ENCODE measurements at places on chromosomes 1 and 21. TPM values are rescaled to one million over a fixed set of nuclear protein-coding genes. Genes with fewer than 3 reads are reported as not detected.

IQCC gene
- 3.2 TPM for polyA plus RNA-seq

CFH gene
- polyA plus RNA-seq, result not detected

MFSD2A gene
- polyA plus RNA-seq, result 14.8 TPM

FMO3 gene
- polyA plus RNA-seq, result not detected

TNNT2 gene
- polyA plus RNA-seq, result not detected

TRIM58 gene
- not detected for polyA plus RNA-seq

PDE9A gene
- polyA plus RNA-seq, result 0.20 TPM

LAPTM5 gene
- 1,034 TPM for polyA plus RNA-seq

C1orf35 gene
- 29.3 TPM for polyA plus RNA-seq

DNA sequence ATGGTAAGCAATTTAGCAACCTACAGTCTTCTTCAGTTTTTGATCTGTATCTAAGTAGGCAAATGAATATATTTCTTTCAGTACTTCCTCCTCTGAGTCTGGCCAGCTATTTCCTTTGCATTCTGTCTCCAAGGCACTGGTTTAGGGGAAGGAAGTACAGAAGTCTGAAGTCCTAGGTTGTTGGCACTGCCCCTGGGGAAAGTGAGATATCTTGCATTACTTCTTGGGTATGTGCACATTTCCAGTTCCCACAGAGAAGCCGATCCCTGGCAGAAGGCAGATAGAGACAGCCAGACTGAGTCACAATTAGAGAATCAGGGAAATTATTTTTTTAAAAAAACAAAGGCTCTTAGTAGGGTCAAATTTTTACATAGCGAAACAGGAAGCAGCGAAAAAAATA, 98.8 kb downstream of the RASAL2 start:
- no peaks in the 10 kb centered on the region for H3K4me1 ChIP-seq
- no peak for DNase-seq
- H3K27ac ChIP-seq, result no peak overlapping the region
- no peaks in the 10 kb centered on the region for H3K36me3 ChIP-seq
- no peak overlapping the region for H3K4me3 ChIP-seq

- no peaks in the 10 kb centered on the region for H3K27me3 ChIP-seq
- DNase-seq, result no peak
- H3K36me3 ChIP-seq, result no peaks in the 10 kb centered on the region
- H3K4me3 ChIP-seq, result no peak overlapping the region
- peaks cover 52% of the 10 kb centered on the region for H3K4me1 ChIP-seq
- no peak overlapping the region for H3K27ac ChIP-seq
Measured at GRCh38 chr1:21337928-21338572, 47.8 kb upstream of the ECE1 start.

- no peaks in the 10 kb centered on the region for H3K27me3 ChIP-seq
- H3K36me3 ChIP-seq, result no peaks in the 10 kb centered on the region
- no peaks in the 10 kb centered on the region for H3K4me1 ChIP-seq
- DNase-seq, result no peak
- H3K27ac ChIP-seq, result no peak overlapping the region
Measured at GRCh38 chr1:106498238-106498637, 558.2 kb upstream of the PRMT6 start.

- no peaks in the 10 kb centered on the region for H3K27me3 ChIP-seq
- H3K36me3 ChIP-seq, result peaks cover 22% of the 10 kb centered on the region
- no peaks in the 10 kb centered on the region for H3K4me1 ChIP-seq
- H3K27ac ChIP-seq, result no peak overlapping the region
Measured at GRCh38 chr1:171576144-171576543, 45.9 kb upstream of the MYOCOS start.

GRCh38 chr21:24594082-24594481, 1013.2 kb downstream of the MRPL39 start:
- H3K4me1 ChIP-seq, result no peaks in the 10 kb centered on the region
- H3K27ac ChIP-seq, result no peak overlapping the region
- no peak overlapping the region for H3K4me3 ChIP-seq

DNA sequence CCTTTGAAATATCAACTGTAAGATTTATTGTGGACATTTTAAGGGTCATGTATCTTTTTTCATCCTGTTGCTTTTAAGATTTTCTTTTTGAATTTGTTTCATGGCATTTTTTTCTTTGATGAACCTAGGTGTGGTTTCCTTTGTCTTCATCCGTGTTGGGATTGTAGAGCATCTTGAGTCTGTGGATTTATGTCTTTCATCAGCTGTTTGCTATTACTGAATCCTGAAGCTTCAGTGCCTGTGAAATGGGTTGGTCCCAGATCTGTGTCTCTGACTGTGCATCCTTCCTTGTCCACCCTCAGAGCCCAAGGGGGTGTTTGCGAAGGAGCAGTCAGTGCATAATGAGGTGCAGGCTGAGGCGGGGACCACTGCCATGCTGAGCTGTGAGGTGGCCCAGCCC, 37.3 kb downstream of the OBSCN start:
- DNase-seq, result no peak
- no peaks in the 10 kb centered on the region for H3K36me3 ChIP-seq
- no peaks in the 10 kb centered on the region for H3K4me1 ChIP-seq
- H3K27ac ChIP-seq, result no peak overlapping the region

GRCh38 chr1:229396585-229397206, 37.2 kb downstream of the ACTA1 start:
- H3K4me3 ChIP-seq, result no peak overlapping the region
- H3K4me1 ChIP-seq, result no peaks in the 10 kb centered on the region
- no peak for DNase-seq
- no peaks in the 10 kb centered on the region for H3K36me3 ChIP-seq

- H3K36me3 ChIP-seq, result no peaks in the 10 kb centered on the region
- no peak overlapping the region for H3K27ac ChIP-seq
- H3K27me3 ChIP-seq, result peaks cover 2% of the 10 kb centered on the region
- no peak for DNase-seq
- H3K4me3 ChIP-seq, result no peak overlapping the region
Measured at GRCh38 chr1:234109840-234110239, 205.4 kb downstream of the SLC35F3 start.

- H3K27ac ChIP-seq, result no peak within 1 kb of the TSS
- DNase-seq, result no peak
- no peaks in the 10 kb centered on the region for H3K36me3 ChIP-seq
- no peak within 1 kb of the TSS for H3K4me3 ChIP-seq
Measured at GRCh38 chr1:16921391-16922185, at the start of gene CROCC. CROCC (plus strand) TSS chr1:16921931; CDS start chr1:16922019, 88 bp downstream.

GRCh38 chr1:181592255-181592859, 109.0 kb downstream of the CACNA1E start:
- H3K27me3 ChIP-seq, result no peaks in the 10 kb centered on the region
- H3K27ac ChIP-seq, result no peak overlapping the region
- DNase-seq, result no peak
- H3K4me1 ChIP-seq, result no peaks in the 10 kb centered on the region

GRCh38 chr1:192011525-192011924, 146.7 kb upstream of the RGS18 start:
- no peak overlapping the region for H3K4me3 ChIP-seq
- DNase-seq, result no peak
- no peaks in the 10 kb centered on the region for H3K36me3 ChIP-seq
- no peaks in the 10 kb centered on the region for H3K27me3 ChIP-seq

DNA sequence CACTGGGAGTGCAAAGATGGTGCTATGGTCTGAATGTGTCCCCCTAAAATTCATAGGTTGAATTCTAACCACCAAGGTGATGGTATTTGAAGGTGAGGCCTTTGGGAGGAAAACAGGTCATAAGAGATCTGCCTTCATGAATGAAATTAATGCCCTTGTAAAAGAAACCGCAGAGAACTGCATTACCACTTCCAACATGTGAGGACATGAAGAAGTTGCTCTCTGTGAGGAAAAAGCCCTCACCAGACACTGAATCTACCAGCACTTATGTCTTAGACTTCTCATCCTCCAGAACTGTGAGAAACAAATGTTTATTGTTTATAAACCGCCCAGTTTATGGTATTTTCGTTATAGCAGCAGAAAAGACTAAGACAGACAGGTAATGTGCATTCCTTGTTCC, 224.7 kb upstream of the C1orf87 start:
- no peak overlapping the region for H3K4me3 ChIP-seq
- H3K27ac ChIP-seq, result no peak overlapping the region
- no peaks in the 10 kb centered on the region for H3K36me3 ChIP-seq

DNA sequence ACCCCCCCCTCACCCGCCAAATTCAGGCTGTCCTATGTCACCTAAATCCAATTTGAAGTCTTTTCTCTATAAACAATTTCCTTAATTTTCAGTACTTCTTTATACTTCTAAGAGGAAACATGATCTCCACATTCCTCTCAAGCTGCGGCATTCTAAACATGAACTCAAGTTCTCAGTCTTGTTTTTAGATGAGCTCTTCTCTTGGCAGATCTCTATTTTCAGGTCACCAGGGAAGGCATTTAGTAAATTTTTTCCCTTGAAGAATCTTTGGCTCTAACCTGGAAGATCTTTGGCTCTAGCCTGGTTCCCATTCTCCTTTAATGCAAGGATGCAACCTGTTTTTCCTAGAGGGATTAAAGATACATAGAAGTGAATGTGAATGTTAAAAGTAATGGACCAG, 193.4 kb downstream of the ATG4C start:
- no peak overlapping the region for H3K4me3 ChIP-seq
- H3K27ac ChIP-seq, result no peak overlapping the region
- no peak for DNase-seq
- H3K27me3 ChIP-seq, result no peaks in the 10 kb centered on the region
- H3K36me3 ChIP-seq, result no peaks in the 10 kb centered on the region
- H3K4me1 ChIP-seq, result no peaks in the 10 kb centered on the region

DNA sequence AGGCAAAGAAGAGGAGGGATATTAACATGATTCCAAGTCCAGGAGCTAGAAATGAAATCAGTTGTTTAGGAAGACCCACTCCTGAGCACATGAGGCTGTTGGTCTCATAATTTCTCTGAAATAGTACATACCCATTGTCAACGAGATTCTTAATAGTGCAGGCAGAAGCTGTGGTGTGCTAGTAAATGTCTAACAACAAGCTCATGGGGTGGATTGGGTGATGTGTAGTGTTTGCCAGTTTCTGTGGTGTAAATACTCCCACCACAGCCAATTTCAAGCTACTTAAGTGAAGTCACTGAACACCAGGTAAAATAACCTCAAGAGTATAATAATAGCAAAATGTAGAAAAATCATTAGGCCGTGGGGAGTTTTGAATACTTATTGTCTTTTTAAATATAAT, 42.0 kb downstream of the SYF2 start:
- no peak overlapping the region for H3K27ac ChIP-seq
- no peaks in the 10 kb centered on the region for H3K4me1 ChIP-seq
- no peak overlapping the region for H3K4me3 ChIP-seq
- H3K27me3 ChIP-seq, result no peaks in the 10 kb centered on the region
- H3K36me3 ChIP-seq, result no peaks in the 10 kb centered on the region

GRCh38 chr21:36817732-36818450, 119.0 kb downstream of the SIM2 start:
- no peak for DNase-seq
- no peaks in the 10 kb centered on the region for H3K27me3 ChIP-seq
- no peak overlapping the region for H3K4me3 ChIP-seq
- H3K36me3 ChIP-seq, result no peaks in the 10 kb centered on the region
- H3K27ac ChIP-seq, result no peak overlapping the region
- H3K4me1 ChIP-seq, result no peaks in the 10 kb centered on the region

GRCh38 chr1:165845992-165846748, 18.8 kb downstream of the UCK2 start:
- H3K27ac ChIP-seq, result no peak overlapping the region
- peaks cover 49% of the 10 kb centered on the region for H3K4me1 ChIP-seq
- no peak overlapping the region for H3K4me3 ChIP-seq
- peaks cover 2% of the 10 kb centered on the region for H3K36me3 ChIP-seq

DNA sequence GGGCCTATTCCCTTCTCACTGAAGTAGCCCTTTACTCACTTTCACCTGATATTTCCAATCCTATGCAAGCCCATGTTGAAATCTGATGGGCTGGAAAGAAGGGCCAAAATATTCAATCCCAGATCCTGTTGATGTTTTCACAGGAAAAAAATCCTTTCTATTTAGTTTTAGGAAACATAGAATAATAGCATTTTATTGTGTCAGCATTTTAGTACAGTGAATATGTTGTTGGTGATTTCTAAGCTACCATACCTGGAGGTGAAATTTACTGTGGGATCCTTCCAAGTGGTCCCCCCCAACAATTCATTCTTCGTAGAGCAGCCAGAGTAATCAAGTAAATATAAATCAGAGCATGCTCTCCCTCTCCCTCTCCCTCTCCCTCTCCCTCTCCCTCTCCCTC, 3.4 kb upstream of the UBE2U start:
- no peak overlapping the region for H3K27ac ChIP-seq
- no peaks in the 10 kb centered on the region for H3K36me3 ChIP-seq
- DNase-seq, result no peak
- no peaks in the 10 kb centered on the region for H3K27me3 ChIP-seq
- no peak overlapping the region for H3K4me3 ChIP-seq

- no peak overlapping the region for H3K4me3 ChIP-seq
- H3K36me3 ChIP-seq, result no peaks in the 10 kb centered on the region
- no peaks in the 10 kb centered on the region for H3K27me3 ChIP-seq
- no peaks in the 10 kb centered on the region for H3K4me1 ChIP-seq
- DNase-seq, result no peak
Measured at GRCh38 chr1:167512046-167512654, 6.2 kb downstream of the CD247 start.

DNA sequence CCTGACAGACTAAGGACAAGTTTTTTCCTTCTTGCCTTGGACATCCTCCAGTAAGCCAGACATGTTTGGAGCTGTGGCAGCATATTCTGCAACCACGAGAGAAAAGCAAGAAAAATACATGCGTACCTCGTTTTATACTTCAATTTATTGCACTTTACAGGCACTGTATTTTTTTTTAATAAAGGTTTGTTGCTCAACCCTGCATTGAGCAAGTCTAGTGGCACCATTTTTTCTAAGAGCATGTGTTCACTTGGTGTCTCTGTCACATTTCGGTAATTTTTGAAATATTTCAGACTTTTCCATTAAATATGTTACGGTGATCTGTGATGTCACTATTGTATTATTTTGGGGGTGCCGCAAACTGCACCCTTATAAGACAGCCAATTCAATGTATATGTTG, 2.1 kb upstream of the SSX2IP start:
- H3K27me3 ChIP-seq, result no peaks in the 10 kb centered on the region
- H3K36me3 ChIP-seq, result no peaks in the 10 kb centered on the region
- DNase-seq, result no peak
- peaks cover 10% of the 10 kb centered on the region for H3K4me1 ChIP-seq
- H3K4me3 ChIP-seq, result peak overlapping the region; percentile 39
- H3K27ac ChIP-seq, result no peak overlapping the region

- no peak for DNase-seq
- H3K27ac ChIP-seq, result no peak overlapping the region
- peaks cover 10% of the 10 kb centered on the region for H3K4me1 ChIP-seq
- H3K4me3 ChIP-seq, result no peak overlapping the region
- no peaks in the 10 kb centered on the region for H3K36me3 ChIP-seq
- no peaks in the 10 kb centered on the region for H3K27me3 ChIP-seq
Measured at GRCh38 chr1:236301958-236302335, 20.2 kb upstream of the ERO1B start.

- H3K36me3 ChIP-seq, result no peaks in the 10 kb centered on the region
- no peak for DNase-seq
- no peak overlapping the region for H3K27ac ChIP-seq
- no peaks in the 10 kb centered on the region for H3K4me1 ChIP-seq
Measured at GRCh38 chr1:167819849-167820683, 93.9 kb downstream of the ADCY10 start.
